T-helper 1 cell (primary cell): ENCODE measurements at places on chromosomes 13 and 19.

DNA sequence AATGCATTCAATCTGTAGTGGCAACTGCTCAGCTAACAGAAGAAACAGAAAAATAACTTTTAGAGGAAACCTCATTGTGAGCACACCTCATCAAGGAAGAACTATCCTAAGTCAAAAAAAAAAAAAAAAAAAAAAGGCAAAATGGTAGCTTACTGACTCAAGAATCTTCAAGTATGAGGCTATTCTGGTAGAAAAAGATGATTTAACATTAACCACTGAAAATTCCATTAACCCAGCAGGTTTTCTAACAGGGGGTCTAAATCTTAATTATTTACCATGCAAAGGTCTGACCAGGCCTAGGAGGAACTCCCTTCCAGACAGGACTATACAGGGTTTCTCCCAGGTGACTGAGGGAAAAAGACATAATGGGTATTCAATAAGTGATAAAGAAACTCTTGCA is 28.4 kb upstream of the ZNF83 start:
- DNase-seq, result no peak

- no peak for DNase-seq
Measured at GRCh38 chr19:2546128-2547032, 70.5 kb downstream of the GADD45B start.

DNA sequence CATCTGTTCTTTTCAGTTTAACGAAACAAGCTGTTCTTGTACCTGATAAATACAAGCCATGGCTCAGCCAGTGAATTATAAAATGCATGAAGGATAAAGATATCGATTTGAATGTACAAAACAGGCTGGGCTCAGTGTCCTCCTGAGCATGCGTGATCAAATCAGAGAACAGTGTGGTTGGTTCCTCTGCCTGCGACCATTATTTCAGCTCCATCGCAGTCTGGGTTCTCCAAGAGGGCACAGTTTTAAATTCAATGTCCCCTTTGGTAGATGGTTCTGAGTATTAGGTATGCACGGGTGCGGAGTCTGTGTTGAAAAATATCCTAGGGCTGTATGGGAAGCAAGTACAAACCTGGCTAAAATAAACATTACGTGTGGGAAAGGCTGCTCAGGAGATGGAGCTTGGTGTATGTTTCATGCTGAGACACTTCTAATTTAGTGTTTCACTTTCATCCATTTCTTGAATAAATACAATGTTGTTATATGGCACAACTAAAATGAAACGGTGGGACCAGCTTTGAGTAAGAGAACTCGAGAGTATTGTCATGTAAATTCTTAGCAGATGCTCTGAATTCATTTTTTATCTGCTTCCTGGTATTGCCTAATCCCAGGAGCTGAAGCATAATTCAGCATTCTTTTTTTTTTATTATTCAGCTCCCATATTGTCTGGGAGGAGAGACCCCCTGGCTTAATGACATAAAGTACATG is 458.7 kb downstream of the MYO16 start:
- no peak for DNase-seq

GRCh38 chr13:32354040-32354439 is 38.7 kb downstream of the BRCA2 start:
- no peak for DNase-seq

GRCh38 chr13:21075011-21075378 is 13.6 kb upstream of the LATS2 start:
- DNase-seq, result peak; percentile 81

- DNase-seq, result no peak
Measured at GRCh38 chr13:95896301-95896700, 156.9 kb downstream of the UGGT2 start.

DNA sequence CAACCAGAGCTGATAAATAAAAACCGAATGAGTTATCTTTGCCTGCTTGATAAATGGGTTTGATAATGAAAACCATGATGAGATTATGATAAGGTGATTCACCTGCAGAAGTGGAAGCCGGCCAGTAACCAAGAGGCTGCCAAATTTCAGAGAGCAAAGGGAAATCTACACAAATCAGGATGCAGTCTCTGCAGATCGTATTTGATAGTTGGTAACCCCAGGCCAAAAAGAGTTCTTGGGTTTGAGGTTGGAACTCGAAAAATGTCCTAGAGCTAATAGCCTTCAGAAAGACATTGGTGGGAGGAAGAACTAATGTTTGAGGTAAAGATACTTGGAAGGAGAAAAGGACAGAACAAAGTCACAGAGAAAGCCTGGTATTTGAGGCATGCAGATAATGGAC is 9.6 kb upstream of the LATS2 start:
- no peak for DNase-seq

DNA sequence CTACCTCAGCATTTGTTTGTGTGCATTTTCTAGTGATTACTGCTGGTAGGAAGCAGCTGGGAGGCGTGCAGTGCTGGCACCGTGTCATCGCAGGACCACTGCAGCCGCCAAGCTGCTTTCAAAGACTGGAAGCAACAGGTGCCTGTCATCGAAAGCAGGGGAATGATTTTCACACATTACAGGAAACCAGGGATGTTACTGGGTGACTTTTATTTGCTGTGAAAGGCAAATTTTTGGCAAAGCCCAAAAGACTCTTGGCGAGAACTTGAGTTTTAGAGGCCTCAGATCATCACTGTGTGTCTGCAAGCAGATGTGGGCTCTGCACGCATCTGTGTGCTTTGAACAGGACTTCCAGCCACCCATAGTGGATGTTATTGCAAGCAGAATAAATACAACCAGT is 176.4 kb downstream of the FLT1 start:
- DNase-seq, result no peak

- DNase-seq, result no peak
Measured at GRCh38 chr13:32734511-32734910, 148.3 kb downstream of the PDS5B start.

- DNase-seq, result no peak
Measured at GRCh38 chr19:30733826-30734550, 361.8 kb downstream of the ZNF536 start.

DNA sequence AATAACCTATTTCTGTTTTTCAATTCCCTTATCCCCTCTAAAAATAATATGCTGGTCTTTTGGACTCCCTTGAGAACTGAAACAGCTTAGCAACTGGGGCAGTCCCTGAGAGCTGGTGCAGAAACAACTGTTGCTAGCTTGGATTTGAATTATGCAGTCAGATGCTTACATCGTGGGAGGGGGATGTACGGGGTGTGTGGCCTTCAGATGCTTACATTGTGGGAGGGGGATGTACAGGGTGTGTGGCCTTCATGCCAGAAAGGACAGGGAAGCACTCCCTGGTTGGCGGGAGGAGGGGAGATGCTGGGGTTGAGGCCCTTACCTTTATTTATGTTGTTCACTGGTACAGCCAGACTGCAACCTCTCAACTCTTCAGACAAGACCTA is 25.6 kb downstream of the LRCH1 start:
- DNase-seq, result no peak

- no peak for DNase-seq
Measured at GRCh38 chr19:52086481-52086880, 9.1 kb downstream of the ZNF841 start.

- DNase-seq, result peak; percentile 84
Measured at GRCh38 chr13:46552889-46553520, at the start of gene LRCH1. Gene LRCH1 (plus strand): TSS chr13:46553170. CDS start chr13:46553397, 227 bp downstream.

- DNase-seq, result no peak
Measured at GRCh38 chr13:51043310-51043709, 67.8 kb downstream of the C13orf42 start.

GRCh38 chr13:59497621-59498247 is 666.0 kb downstream of the DIAPH3 start:
- no peak for DNase-seq

DNA sequence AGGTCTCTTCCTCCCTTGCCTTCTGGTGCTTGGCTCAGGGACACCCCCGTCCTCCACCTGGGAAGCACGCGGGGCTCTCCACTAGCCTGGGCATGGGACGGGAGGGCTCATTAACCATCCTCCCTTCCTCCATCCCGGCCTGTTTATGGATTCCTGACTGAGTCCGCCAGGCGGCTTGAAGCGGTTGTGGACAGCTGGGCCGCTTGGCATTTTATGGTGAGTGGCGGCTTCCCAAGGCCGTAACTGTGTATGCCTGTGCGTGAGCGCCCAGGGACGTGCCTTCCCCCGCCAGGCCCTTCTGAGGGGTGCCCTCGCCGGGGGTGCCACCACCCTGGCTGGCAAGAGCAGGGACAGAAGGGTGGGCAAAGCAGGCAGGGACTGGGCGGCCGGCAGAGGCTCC is 202.8 kb downstream of the URI1 start:
- no peak for DNase-seq

DNA sequence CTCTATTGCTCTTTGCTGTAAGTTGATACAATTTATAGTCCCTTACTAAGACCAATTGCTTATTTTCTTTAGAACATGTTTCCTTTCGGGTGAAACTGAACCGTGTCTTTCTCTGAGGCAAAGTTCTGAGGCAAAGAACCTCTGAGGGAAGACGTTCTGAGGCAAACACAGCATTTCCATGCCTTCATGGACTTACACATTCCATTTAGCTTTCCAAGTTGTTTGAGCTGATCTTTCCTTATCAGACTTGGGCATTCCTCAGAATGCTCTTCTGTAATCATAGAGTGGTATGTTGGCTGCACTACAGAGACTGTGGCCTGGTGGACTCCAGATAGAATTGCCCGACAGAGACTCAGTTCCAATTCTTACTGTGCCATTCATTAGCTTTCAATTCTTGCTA is 579.1 kb downstream of the KCTD12 start:
- DNase-seq, result no peak

DNA sequence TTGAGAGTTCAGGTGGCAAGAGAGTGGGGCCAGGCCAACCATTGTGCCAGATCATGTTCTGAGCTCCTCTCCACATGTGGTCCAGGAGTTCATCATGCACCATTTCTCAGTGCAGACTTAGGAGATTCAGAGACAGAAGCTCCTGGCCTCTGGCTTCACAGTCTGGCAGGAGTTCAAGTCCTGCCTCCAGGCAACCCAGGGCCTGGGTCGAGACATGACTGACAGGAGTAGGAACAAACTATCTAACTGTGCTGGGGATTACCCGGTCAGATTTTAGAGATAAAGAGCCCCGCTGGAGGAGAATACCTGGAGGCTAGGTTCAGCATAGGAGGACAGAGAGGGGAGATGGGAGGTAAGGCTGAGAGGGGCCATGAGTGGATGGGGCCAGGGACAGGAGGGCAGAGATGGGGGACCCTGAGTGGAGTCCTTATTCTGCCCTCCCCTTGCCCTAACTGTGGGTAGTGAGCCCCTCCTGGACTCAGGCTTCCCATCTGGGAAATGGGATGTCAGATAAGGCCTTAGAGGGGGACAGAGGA is 906 bp upstream of the CYP4F11 start:
- DNase-seq, result no peak

DNA sequence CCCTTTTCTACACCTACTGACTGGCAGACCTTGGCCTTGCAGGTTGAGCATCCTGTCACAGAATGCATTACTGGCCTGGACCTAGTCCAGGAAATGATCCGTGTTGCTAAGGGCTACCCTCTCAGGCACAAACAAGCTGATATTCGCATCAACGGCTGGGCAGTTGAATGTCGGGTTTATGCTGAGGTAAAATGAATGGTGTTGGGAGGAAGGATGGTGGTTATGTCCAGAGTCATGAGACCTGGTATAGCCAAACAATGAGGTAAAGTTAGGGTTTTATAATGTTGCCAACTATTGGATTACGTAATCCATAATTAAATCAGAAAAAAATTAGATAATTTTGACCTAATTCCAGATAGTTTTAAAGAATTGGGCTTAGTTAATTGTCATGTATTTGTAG is 212.5 kb downstream of the PCCA start:
- DNase-seq, result no peak

DNA sequence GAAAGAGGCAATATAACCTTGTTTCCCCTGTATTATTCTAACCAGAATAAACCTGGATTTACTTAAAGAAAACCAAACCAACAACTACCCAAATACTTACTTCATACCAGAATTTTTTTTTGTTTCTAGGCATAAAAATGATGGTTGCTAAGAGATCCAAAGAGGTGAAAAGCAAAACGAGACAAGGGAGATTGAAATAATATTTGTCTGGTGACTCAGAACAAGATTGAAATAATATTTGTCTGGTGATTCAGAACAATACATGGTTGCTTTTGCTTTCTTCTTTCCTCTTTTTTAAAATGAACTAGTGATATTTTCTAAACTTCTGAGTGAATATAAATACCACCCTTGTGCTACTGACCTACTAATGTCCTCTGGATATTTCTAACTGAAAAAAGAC is 592.9 kb downstream of the KCTD12 start:
- DNase-seq, result no peak

- DNase-seq, result no peak
Measured at GRCh38 chr13:31427151-31428100, 227.7 kb downstream of the B3GLCT start.

- no peak for DNase-seq
Measured at GRCh38 chr13:89925107-89925506, 1422.4 kb upstream of the MIR17HG start.

DNA sequence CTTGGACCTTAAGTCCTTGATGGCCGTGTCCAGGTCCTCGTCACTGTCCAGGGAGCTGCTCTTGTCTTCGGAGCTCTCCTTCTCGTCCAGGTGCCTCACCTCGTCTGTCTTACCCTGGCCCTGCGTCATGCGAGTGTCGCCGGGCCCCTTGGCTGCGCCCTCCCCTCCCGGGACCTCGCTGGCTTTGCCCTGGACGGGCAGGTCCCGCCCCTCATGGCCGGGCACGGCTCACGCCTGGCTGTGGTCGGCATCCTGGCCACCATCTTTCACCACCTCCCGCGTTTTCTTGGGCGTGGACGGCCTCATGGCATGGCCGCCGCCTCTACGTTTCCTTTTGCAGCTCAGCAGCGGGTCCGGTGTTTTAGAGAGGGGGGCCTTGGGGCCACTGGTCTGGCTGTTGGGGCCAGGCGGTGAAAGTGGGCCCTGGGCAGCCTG is 14.8 kb downstream of the RB1 start:
- DNase-seq, result no peak

DNA sequence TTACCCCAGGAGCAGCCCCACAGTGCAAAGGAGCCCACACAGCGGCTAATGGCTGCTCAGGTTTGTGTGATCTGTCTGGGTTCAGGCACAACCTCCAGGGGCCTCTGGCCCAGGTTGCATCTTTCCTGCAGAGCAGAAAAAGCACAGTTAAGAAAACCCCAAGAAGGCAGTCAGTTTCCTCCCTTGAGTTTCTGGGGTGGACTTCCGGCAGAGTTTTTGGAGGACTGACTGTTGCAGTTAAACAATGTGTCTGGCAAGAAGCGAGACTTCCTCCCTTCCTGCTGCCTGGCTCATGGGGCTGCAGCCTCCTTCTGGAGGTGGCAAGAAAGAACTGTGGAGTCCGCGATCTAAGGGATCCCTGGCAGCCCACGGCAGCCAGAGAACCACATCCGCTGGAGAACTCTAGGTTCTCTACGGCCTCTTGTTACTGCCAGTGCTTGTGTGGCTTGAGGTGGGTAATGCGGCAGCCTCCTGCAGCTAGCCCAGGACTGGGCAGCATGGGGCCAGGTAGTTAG is 114.4 kb downstream of the ZDHHC20 start:
- DNase-seq, result no peak

GRCh38 chr19:39319892-39320248 is 793 bp downstream of the LRFN1 start:
- no peak for DNase-seq

DNA sequence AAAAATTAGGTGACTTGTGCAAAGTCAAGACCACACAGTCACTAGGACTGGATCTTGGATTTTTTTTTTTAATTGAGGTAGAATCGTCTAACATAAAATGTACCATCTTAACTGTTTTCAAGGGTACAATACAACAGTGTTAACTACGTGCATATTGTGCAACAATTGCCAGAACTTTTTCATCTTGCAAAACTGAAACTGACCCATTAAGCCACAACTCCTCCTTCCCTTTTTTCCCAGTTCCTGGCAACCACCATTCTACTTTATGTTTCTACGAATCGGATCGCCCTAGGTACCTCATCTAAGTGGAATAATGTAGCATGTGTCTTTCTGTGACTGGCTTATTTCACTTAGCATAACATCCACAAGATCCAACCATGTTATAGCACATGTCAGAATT is 37.5 kb upstream of the POMP start:
- DNase-seq, result no peak
